ENCODE measurements at places on chromosomes 6 and 20.
A peak's percentile ranks its signal among the peaks of the same experiment; 100 is the strongest.

DNA sequence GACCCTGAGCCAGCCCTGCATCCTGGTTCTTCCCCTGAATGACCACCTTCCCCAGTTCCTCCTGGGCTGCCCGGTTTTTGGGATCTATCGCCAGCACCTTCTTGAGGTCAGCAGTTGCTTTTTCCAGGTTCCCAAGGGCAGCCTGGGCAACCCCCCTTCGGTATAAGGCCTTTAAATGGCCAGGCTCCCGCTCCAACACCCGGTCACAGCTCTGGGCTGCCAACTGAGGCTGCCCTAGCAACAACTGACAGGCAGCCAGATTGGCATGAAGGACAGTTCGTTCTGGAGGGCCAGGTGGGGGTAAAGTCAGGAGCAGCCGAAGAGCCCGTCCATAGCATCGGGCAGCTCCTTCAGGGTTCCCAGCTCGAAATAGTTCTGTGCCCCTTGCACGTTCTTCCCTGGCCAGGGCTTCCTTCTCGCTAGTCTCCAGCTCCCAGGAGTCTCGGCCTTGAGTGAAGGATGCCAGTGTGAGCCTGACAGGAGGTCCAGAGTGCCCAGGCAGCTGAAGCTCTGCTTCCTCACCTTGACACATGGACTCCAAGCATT is 778 bp upstream of the ATF6B start:
- no peak for DNase-seq
- H3K27ac ChIP-seq: peak overlapping the region; percentile 42
- peaks cover 48% of the 10 kb centered on the region for H3K4me1 ChIP-seq
- H3K36me3 ChIP-seq: peaks cover 28% of the 10 kb centered on the region

GRCh38 chr6:158770533-158771330 is 48.4 kb downstream of the EZR start:
- DNase-seq: no peak
- H3K36me3 ChIP-seq: peaks cover 98% of the 10 kb centered on the region
- H3K27me3 ChIP-seq: no peaks in the 10 kb centered on the region
- H3K4me1 ChIP-seq: peaks cover 43% of the 10 kb centered on the region
- peak overlapping the region; percentile 61 for H3K27ac ChIP-seq
- H3K4me3 ChIP-seq: no peak overlapping the region

GRCh38 chr6:158977382-158977781 is 22.6 kb downstream of the RSPH3 start:
- no peaks in the 10 kb centered on the region for H3K4me1 ChIP-seq
- no peak overlapping the region for H3K4me3 ChIP-seq
- H3K36me3 ChIP-seq: no peaks in the 10 kb centered on the region

DNA sequence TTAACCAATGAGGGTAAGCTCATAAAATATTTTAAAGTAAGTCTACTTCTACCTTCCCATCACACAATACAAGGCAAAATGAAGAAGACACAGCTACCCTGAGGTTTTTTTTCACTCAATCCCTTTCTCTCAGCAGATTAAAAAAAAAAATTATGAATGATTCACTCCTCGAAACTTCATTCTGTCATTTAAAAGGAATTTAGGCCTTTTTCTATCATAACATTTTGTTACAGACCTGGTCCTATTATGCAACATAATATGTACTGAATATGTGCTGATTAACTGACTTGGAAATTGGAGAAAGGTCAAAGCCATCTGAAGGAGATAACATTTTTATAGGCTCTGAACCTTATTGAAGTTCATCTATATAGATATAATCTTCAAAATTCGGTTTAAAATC is 45.5 kb downstream of the PRL start:
- DNase-seq: no peak
- H3K36me3 ChIP-seq: no peaks in the 10 kb centered on the region
- H3K27ac ChIP-seq: no peak overlapping the region
- H3K27me3 ChIP-seq: no peaks in the 10 kb centered on the region
- H3K4me1 ChIP-seq: no peaks in the 10 kb centered on the region

DNA sequence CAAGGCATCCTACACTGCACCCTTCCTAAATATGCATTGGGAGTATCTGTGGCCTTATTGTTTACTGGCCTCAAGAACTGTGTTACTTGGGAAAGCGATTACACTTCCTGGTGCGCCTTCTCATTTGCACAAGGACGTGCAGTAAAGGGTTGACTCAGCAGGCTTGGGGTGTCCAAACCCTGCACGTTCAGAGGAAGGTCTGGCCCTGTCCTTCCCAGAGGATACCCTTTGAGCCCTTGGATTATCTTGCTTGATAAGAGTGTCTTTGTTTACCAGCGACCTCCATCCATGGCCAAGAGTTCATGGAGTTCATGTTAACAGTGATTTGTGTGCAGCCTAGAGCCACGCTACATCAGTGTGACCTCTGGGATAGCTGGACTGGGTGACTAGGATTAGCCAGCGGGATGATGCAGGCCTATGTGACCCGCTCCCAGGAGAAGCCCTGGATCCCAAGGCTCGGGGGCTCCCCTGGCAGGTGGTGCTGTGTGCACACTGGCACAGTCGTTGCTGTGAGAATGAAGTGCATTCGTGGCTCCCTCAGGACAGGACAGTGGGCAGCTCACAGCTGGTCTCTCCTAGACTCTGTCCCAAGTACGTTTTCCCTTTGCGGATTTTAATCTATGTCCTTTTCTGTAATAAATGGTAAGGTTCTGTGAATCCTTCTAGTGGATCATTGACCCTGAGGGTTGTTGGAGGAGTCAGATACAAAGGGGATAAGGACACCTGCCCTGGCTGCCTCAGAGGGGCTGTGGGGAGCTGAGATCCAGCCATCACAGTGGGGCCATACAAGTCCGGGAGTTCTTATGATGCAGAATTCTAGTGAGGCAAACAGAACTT is 73.5 kb downstream of the TTLL2 start:
- H3K4me1 ChIP-seq: no peaks in the 10 kb centered on the region
- H3K27me3 ChIP-seq: no peaks in the 10 kb centered on the region
- DNase-seq: no peak
- no peak overlapping the region for H3K4me3 ChIP-seq
- H3K27ac ChIP-seq: no peak overlapping the region

DNA sequence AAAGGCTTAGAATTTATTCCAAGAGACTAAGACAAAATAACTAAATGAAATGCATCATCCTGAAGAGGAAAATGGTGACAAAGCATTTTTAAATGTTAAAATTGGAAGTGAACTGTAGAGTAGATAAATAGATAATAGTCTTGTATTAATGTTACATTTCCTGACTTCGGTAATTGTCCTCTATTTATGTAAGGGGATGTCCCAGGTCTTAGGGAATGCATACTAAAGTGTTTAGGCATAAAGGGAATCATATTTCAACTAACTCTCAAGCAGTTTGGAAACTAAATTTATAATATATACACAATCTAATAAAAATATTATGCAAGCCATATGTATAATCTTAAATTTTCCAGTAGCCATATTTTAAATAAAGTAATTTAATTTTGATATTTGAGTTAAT is 159.3 kb downstream of the WDR27 start:
- no peaks in the 10 kb centered on the region for H3K27me3 ChIP-seq
- no peak overlapping the region for H3K4me3 ChIP-seq
- H3K4me1 ChIP-seq: no peaks in the 10 kb centered on the region
- no peaks in the 10 kb centered on the region for H3K36me3 ChIP-seq
- no peak for DNase-seq
